ENCODE measurements at places on chromosomes 11 and 22. TPM values are rescaled to one million over a fixed set of nuclear protein-coding genes. Genes with fewer than 3 reads are reported as not detected.

GRCh38 chr22:42880815-42881214, 23.7 kb upstream of the ARFGAP3 start:
- H3K4me3 ChIP-seq, result no peak overlapping the region
- no peaks in the 10 kb centered on the region for H3K4me1 ChIP-seq

- no peak overlapping the region for H3K4me3 ChIP-seq
- H3K27me3 ChIP-seq, result peaks cover 32% of the 10 kb centered on the region
- peaks cover 17% of the 10 kb centered on the region for H3K4me1 ChIP-seq
- DNase-seq, result no peak
- no peak overlapping the region for H3K27ac ChIP-seq
Observed at GRCh38 chr22:19168088-19168890, 10.2 kb downstream of the SLC25A1 start.

GRCh38 chr11:63251312-63251711, 7.9 kb upstream of the SLC22A25 start:
- DNase-seq, result no peak
- peaks cover 7% of the 10 kb centered on the region for H3K27me3 ChIP-seq
- no peaks in the 10 kb centered on the region for H3K4me1 ChIP-seq

- H3K27me3 ChIP-seq, result peaks cover 22% of the 10 kb centered on the region
- no peak overlapping the region for H3K27ac ChIP-seq
- no peak for DNase-seq
- H3K4me1 ChIP-seq, result peaks cover 7% of the 10 kb centered on the region
- H3K36me3 ChIP-seq, result no peaks in the 10 kb centered on the region
Observed at GRCh38 chr11:123904932-123905331, 3.0 kb downstream of the OR8D4 start.

The RAB36 gene
- total RNA-seq, result not detected

GRCh38 chr22:50440544-50441249, 34.1 kb downstream of the SBF1 start:
- no peaks in the 10 kb centered on the region for H3K4me1 ChIP-seq
- peaks cover 18% of the 10 kb centered on the region for H3K36me3 ChIP-seq
- DNase-seq, result no peak
- no peaks in the 10 kb centered on the region for H3K27me3 ChIP-seq

DNA sequence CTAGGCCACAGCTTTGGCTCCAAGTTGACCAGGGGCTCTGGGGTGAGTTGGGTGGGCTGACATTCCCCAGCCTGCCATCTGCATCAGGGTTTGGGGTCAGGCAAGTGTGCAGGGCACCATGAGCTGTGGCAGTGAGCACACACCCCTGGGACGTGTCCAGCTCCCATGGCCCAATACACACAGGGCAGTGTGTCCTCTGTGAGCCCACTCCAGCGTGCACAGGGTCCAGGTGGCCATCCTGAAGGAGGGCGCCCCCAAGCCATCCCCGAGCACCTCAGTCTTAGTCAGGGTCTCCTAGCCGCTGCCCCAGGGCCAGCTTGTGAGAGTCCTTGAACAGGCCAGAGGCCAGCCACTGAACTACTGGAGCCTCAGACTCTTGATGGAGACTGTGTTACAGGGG, 1.2 kb upstream of the FGF3 start:
- no peak for DNase-seq
- H3K4me3 ChIP-seq, result no peak overlapping the region
- peaks cover 34% of the 10 kb centered on the region for H3K27me3 ChIP-seq
- no peak overlapping the region for H3K27ac ChIP-seq
- H3K36me3 ChIP-seq, result no peaks in the 10 kb centered on the region
- no peaks in the 10 kb centered on the region for H3K4me1 ChIP-seq

DNA sequence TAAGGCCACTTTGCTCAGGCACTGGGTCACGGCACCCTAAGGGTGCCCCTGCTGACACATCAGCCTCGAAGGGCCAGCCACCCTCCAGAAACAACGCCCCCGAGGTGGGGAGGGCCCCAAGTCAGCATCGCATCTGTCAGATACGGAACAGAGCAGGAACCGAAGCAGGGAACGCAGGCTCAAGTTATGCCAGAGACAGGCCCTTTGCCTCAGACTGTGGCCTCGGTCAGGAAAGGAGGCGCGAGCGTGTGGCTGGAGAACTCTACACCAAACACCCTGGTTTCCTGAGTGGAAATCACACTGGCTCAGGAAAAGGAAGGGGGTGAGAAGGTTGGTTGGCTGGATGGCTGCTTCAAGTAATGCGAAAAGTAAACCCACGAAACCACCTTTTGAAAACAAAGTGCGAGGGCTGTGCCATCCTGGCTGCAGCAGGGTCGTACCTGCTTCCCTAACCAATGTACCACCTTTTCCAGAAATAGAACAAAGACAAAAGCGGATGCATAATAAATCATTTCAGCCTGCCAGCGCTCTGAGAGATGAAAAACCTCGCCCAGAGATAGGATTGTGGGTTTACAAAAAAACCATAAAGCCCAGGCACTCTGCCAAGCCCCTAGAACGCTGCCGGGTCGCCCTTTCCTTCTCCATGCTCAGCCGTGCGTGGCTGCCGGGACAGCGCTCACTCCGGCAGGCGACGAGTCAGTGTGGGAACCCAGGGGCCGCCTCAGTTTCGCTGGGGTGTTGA, 38.6 kb downstream of the TRMU start:
- H3K36me3 ChIP-seq, result no peaks in the 10 kb centered on the region
- H3K4me3 ChIP-seq, result no peak overlapping the region
- H3K4me1 ChIP-seq, result no peaks in the 10 kb centered on the region
- DNase-seq, result no peak

DNA sequence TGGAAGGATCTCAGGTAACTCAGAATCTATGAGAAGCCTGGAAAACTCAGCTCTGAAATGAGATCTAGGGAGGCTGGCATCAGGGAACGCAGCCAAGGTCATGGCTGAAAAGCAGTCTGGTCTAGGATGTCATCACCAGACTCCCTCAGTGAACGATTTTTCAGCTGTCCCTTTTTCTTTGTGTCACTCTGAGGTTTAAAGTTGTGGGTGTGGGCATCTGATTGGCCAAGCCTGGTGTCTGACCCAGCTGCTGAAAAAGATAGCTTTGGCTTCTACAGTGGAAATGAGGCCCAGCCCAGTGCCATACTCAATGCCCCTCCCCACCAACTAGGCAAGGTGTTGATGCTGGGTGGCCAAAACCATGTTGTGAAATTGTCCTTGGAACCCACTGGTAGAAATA, 14.5 kb downstream of the RPS3 start:
- peaks cover 24% of the 10 kb centered on the region for H3K36me3 ChIP-seq
- H3K27ac ChIP-seq, result no peak overlapping the region
- H3K4me1 ChIP-seq, result no peaks in the 10 kb centered on the region

The KCNC1 gene
- total RNA-seq, result not detected

DNA sequence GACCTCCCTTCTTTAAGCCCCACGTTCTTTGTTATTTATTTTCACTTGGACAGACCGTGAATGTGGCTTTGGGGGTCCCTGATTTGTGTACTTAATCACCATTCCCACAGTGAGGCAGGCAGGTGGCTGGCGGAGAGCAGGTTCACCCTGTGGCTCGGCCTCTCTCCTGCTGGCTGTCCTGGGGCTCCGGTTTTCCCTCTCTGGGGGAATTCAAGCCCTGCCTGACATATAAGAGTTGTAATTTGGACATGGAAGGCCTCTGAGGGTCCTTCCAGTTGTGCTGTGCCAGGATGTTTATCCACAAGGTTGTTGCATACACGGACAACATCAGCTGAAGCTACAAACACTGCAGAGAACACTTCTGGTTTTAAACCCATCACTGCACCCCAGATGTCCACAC, 824.5 kb downstream of the TBC1D22A start:
- H3K27me3 ChIP-seq, result no peaks in the 10 kb centered on the region
- no peaks in the 10 kb centered on the region for H3K4me1 ChIP-seq
- no peak for DNase-seq
- H3K36me3 ChIP-seq, result no peaks in the 10 kb centered on the region

DNA sequence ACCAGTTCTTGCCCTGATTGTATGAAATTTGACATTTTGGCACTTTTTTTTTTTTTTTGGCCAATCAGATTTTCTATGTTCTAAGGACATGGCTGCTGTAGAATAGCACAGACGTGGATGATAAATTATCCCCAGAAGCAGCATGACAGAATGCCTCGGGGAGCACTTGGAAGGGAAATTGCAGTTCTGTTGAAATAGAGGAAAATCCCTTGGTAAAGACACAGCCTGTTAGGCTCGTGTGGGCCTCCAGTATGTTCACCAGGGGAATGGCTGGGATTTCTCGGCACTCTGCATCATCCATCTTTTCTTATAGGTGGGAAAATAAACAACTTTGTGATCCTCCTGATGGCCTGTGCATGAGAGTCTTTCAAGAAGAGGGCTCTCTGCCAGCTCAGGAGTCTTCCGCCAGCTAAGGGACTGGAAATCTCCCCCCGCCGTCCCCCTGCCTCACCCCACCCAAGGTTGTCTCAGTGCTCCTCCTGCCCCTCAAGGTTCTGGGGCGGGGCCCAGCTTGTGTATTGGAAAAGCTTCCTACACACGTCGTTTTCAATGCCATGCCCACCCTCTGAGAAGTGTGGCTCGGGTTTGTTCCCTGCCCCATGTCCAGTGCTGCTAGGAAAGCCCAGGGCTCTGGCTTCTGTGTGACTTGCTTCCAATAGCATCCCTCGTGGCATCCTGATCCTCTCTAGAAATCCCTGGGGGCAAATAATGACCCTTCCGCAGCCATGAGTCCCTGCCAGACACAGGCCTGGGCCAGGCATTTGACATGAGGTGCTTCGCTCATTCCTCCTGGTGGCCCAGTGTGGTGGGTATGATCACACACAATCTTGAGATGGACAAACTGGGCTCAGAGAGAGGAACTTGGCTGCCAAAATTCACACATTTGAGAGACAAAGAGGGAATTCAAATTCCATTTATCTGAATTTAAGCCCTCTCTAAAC, 70.6 kb upstream of the ATXN10 start:
- H3K36me3 ChIP-seq, result no peaks in the 10 kb centered on the region
- H3K4me3 ChIP-seq, result no peak overlapping the region
